NB4 (cell line): ENCODE measurements at places on chromosomes 1 and 21.

DNA sequence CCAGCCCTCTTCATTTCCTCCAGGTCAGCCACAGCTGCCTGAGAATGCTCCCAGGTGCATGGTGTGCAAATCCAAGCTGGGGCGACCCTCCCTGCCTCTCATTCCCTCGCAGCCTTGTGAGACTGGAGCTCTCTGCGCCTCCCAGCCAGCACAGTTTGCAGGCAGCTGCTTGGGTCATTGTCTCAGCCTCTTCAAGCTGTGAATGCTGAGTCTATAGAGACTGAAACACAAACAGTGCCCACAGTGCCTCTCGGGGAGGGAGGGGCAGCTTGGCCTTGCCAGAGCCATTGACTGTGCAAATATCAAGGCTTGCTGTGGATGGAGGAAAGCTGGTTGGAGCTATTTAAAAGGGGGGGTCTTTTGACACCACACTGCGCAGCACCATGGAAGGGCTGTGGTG is 10.6 kb downstream of the PLXNA2 start:
- no peak for DNase-seq

GRCh38 chr1:245748646-245749045 is 593.9 kb downstream of the KIF26B start:
- DNase-seq: no peak

DNA sequence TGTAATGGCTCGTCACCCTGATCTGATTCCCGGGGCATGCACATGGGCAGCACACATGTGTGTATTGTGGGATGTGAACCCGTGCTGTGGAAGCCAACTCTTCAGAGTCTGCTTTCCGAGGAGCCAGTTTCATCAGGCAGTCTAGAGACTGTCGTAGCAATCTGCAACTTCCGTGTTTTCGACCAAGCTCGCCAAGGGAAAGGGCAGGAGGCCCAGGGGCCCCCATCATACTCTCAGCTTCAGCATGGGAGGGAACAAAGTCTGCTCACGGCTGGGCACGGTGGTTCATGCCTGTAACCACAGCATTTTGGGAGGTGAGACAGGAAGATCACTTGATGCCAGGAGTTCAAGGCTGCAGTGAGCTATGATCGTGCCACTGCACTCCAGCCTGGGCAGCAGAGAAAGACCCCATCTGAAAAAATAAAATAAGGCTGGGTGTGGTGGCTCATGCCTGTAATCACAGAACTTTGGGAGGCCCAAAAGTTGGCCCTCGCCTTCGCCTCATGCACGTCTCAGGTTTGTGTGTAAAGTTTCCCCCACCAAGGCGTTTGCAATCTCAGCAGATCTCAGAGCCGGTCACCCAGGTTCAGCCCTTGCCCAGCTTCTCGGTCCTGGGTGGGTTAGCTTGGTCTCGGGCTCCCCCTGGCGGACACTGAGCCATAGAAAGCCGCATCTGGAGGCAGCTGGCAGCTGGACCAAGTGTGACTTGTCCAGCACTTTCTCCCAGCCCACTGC is 48.5 kb upstream of the SLC25A33 start:
- peak; percentile 78 for DNase-seq

DNA sequence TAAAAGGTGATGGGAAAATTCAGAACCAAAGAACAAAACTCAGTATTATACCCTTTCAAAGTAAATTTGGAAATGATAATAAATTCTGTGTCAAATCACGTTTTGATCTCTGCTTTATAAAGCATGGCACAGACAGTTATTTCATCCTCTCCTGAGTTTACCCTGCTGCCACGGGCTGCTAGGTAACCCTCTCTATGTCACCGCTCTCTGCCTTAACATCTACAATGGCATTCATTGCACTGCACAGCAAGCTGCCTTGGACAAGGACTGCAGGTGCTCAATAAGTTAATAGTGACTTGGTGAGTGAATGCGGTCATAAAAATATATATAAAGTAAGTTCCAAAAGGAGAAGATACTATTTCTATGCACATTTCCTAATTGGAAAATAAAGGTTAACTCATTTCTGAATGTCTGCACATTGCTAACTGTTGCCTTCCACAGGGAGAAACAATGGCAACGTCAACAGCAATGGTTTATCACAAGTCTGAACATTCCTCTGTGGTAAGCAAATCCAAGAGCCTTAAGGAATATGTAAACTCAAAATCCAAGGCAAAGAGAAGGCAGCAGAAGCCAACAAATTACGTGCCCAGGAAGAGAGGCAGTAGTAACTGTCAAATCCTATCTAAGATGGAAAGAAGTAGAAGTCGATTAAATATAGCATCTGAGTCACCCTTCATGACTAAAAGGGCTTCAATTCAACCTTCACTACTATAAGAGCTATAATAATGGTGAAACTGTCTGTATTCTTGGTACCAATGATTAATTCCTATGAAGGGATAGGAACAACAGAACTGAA is 19.4 kb downstream of the FYB2 start:
- DNase-seq: no peak

DNA sequence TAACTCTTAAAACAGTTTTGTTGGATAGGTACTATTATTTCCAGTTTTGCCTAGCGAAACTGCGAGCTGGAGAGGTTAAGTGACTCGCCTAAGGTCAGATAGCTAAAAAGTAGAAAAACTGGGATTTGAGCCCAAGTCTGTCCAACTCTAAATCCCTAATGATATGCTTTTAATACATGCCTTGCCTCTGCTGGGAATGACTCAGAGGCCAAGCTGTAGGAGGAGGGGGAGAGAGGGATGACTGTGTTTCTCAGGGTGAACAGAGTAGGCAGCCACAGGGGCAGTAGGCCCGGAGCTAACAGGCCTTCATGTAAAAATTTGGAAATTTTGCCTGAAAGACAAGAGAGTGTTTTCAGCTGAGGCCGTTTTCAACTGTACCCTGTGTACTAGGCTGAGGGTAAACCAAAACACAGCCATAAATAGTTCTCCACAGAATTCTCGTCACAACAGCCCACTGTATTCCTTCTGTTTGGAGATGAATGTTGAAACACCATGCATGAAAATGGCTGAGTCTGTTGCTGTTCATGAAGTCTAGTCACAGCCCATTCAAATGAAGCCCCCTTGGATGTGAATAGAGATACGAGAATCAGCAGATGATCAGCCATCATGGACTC is 107.5 kb upstream of the HOOK1 start:
- no peak for DNase-seq

DNA sequence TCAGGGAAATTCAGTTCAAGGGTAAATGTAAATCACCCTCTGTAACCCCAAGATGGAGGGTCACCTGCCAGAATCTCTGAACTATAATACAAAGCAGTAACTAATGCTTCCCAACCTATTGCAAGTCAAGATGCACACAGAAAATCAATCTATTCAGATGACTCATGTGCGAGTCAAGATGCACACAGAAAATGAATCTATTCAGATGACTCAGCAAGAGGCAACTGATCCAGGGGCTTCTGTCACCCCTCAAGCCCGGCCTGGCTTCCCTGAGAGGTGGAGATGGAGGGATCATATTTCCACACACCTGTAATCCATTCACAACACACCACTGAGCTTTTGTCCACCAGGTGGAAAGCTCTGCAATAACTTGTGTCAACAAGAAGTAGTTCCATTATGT is 17.4 kb upstream of the HIVEP3 start:
- DNase-seq: no peak

- peak; percentile 34 for DNase-seq
Observed at GRCh38 chr1:50368179-50369007, 54.9 kb downstream of the DMRTA2 start.

- no peak for DNase-seq
Observed at GRCh38 chr1:62724430-62724829, 36.2 kb upstream of the DOCK7 start.

- DNase-seq: no peak
Observed at GRCh38 chr1:244100276-244100675, 49.2 kb downstream of the ZBTB18 start.

DNA sequence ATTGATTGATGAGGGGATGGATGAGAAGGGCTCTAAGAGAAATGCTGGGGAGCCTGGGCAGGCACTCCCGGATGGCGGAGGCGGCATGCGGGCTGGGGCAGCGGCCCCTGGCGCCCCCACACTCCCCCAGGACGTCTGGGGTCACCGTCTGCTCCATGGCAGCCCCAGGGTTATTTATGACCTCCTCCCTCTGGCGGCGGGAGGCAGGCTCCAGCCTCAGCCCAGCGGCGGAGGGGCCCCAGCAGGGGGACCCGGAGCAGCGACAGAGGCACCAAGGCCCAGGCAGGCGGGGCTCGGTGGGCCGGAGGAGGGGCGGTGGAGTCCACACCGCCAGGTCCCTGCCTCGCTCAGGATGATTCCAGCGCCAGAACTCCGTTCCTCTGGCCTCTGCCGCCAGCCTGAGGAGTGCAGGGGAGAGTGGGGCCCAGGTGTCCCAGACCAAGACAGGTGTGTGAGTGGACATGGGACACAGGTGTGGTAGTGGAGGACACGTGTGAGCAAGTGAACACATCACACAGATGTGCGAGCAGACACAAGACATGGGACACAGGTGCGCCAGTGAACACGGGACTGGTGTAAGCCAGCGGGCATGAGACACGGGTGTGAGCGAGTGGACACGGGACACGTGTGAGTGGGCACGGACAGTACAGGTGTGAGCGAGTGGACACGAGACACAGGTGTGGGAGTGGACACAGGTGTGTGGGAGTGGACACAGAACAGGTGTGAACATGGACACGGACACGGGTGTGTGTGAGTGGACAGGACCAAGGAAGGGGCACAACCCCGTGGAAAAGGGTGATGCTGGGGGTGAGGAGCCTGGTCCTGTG is 2.5 kb upstream of the SAMD11 start:
- DNase-seq: peak; percentile 84

DNA sequence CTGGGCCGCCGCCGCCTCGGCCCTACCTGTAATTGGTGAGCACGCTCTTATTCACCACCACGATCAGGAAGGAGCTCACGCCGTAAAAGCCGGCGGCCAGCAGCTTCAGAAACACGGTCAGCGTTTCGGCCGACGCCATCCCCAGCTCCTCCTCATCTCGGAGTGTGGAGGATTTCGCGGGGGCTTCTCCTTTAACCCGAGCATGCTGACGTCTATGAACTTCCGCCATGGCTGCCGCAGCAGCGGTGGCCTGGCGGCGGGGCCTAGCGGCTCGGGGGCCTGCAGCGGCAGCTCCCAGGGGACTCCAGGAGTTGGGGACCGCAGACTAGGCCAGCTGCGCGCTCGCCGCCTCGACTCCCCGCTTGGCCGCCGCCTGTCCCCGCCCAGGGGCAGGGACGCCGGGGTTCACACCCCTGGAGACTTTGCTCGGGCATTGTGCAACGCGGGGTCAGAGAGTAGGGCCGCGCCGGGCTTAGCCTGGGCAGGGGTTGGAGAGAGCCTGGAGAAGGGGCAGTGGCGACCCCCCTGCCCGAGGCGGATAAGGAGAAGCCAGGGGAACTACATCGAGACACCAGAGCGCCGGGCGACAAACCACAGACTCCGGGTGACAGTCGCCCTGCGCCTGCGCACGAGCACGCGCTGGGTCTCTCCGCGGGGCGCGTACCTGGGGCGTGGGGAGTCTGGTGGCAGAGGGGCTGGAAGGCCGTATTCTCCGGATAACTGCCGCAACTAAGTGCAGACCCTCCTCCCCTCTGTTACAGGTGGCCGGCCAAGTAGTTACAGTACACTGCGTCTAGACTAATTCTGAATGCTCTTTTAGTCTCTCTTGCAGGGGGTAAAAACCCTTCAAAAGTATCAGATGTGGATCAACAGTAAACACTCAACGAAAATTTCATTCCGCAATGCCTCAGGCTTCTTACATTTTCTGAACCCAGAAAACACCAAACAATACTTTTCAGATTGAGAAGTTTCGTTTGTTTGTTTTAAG is at the start of gene SLC35D1:
Gene SLC35D1 (minus strand): TSS at position 364 of the 988 bp plus-strand sequence. CDS start 135 bp downstream, at position 229.
- peak; percentile 90 for DNase-seq

GRCh38 chr21:27291006-27291405 is 324.1 kb upstream of the ADAMTS5 start:
- DNase-seq: no peak

DNA sequence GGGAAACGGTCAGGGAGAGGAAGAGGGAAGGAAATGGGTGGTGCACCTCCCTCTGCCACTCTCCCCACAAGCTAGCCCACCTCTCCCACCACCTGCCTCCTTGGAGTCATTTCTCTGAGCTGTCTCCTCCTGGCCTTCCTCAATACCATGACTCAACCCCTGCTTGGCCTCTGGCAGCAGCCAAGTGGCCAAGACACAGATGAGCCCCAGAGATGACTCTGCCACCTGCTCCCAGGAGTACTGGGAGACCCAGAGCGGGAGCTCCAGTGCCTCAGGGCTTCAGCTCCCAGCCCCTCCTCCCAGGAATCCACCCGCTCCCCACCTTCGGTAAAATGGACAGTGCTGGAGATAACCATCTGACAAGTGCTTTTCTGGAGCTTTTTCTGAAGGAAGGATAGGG is 2.6 kb downstream of the S100A16 start:
- peak; percentile 64 for DNase-seq

- no peak for DNase-seq
Observed at GRCh38 chr1:201335901-201336300, 41.6 kb downstream of the TNNT2 start.

DNA sequence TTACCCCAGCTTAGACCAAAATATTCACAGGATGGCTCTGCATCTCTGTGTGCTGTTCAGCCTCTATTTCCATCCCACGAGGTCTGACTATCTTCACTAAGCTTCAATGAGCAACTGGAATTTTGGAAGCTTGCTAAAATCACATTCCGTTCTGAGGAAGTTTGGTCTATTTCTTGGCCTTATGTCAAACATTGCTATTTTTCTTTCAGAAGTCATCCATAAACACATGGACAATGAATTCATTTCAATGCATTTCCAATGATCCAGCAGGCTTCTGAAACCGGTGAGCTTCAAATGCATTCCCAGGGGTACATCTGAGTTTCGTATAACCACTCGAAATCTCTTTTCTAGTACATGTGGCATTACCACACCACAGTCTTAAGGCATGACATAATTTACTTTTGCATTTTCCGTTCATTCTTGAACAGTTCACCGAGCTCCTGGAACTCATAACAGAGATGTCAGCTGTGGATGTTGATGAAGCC is 294.1 kb upstream of the KAZN start:
- no peak for DNase-seq

DNA sequence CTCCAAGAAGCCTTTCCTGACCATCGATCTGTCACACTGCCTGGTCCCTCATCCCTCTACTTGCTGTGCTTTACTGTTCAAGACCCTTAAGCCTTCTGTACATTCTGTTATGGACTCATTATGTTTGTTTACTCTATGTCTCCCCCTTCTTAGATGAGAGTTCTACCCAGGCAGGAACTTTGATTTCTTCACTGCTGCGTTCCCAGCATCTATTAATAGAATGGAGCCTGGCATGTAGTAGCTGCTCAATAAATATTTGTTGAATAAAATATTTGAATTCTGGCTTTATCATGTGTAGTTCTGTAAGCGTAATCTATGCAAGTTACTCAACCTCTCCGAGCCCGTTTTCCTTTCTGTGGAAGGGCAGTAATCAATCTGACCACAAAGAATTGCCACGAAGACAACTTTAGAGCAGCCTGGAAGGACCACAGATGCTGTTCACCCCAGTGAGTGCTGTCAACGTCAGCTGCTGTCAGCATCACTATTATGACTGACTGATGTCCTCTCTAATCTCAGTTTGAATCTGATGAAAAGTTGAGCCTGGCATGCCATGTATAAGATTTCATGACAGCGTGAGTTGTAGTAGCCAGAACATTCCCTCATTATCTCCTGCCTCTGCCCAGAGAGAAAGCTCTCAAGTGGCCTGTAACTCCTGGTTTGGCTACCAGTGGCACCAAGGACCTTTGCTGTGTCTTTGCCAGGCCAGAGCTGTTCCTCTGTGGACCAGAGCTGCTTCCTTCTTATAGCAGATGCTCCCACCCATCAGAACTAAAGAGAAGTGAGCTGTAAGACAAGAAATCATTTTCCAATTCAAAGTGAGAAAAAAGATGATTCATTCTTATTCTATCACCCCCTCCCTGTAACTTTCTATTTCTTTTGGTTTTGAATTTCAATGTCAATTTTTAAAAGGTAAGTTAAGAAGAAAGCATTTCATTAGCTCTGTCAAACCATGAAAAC is 94.5 kb downstream of the PRDM2 start:
- no peak for DNase-seq
